ENCODE measurements at places on chromosomes 16 and 17. TPM values are rescaled to one million over a fixed set of nuclear protein-coding genes. Genes with fewer than 3 reads are reported as not detected.
A peak's percentile ranks its signal among the peaks of the same experiment; 100 is the strongest.

DNA sequence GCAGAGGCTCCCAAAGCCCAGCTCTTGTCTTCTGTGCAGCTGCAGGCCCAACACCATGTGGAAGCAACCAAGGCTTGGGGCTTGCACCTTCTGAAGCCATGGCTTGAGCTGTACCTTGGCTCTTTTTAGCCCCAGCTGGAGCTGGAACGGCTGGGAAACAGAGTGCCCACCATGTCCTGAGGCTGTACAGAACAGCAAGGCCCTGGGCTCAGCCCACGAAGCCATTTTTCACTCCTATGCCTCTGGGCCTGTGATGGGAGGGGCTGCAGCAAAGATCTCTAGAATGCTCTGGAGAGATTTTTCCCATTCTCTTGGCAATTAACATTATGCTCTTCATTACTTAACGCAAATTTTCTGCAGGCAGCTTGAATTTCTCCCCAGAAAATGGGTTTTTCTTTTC lies 68.1 kb downstream of the CDRT15 start:
- DNase-seq, result no peak

DNA sequence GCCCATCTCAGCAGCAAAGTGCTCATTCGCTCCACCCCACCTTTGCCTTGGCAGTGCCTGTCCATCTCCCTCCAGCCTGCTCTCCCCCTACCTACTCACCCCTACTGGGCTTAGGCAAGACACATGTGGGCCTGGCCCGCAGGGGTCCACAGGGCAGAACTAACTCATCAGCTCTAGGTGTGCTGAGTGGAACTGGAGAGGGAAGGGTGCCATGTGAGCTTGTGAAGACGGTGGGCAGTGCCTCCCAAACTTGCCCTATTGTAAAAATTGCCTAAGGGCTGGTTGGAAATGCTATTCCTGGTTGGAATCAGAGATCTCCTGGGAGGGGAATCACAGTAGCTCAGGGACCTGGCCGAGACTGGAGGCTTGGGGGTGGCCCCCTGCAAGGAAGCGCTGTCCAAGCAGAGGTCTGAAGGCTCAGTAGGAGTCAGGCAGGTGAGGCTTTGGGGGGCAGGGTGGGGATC lies 29.1 kb upstream of the TNS4 start:
- DNase-seq, result no peak

GRCh38 chr17:74410001-74410443 lies 21.9 kb upstream of the GPRC5C start:
- no peak for DNase-seq

DNA sequence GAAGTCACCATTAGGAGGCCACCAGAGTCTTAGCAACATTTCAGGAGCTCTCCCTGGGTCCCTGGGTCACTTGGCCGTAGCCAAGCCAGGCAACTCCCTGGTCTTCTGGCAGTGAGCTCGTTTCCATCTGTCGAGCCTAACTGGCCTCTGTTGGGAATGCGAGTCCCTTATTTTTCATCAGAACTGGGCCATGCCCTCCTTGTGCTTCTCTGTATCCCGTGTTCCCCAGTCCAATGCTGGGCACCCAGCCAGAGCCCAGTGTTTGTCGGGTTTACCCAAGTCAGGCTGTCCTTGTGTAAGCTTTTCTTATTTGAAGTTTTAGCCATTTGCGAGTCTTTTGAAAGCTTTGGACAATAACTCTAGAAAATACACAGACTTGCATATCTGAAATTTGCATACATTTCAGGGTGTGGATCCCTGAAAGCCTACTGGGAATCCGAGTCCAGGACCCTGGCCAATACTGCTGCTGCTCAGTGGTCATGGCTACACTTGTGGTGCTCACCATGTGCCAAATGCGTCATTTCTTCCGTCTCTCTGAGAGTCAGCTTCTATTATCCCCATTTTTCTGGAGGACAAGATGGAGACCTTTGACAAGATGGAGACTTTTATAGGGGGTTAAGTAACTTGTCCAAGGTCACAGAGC lies 81.6 kb upstream of the LGALS9 start:
- no peak for DNase-seq

DNA sequence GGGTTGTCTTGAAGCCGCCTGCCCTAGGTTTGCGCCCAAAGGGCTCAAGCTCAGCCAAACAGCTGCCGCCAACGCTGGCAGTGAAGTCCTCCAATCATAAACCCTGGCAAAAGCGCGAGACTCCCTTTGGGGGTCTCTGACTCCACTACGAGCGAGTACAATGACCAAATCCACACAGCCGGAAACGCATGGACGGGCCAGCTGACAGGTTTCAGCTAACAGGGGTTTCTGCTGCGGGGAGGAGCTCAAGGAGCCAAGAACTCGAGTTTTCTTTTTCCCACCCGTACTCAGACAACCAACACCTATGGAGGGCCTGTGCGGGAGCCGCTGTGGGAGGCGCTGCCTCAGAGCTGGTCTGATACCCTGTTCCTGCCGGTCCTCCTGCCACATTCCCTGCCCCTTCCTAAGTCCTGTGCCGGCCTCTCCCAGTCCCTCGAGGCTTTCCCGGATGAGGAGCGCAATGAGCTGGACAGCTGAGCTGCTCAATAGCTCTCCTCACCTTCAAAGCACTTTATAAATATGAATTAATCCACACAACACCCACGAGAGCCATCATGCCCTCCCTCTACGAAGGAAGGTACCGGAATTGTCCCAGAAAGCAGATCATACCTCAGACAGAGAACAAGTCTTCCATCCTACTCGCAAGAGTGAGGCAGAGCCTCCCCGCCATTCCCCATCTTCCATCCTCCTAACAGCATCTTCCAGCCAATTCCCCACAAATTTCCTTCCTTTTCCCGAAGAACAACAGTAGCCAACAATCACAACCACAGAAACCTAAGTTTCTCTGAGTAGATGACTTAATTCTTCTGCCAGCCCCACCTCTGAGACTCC lies 6.1 kb downstream of the ABR start:
- DNase-seq, result no peak

- no peak for DNase-seq
Observed at GRCh38 chr17:22704674-22705073, 1012.4 kb downstream of the KCNJ18 start.

GRCh38 chr17:50807675-50808074 lies 27.7 kb upstream of the WFIKKN2 start:
- no peak for DNase-seq

DNA sequence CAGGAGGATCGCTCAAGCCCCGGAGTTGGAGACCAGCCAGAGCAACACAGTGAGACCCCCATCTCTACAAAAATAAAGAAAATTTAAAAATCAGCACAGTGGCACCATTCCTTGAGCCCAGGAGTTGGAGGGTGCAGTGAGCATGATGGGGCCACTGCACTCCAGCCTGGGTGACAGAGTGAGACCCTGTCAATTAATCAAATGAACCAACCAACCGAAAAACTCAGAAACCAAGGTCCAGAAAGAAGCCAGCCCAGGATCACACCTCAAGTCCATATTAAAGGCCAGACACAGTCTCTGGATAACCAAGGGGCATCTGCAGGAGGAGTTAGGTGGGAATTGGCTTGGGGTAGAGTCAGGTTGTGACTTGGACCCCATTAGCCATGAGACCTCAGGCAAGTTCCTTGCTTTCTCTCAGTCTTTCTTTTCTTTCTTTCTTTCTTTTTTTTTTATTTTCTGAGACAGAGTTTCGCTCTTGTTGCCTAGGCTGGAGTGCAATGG lies 2.4 kb downstream of the HSD17B1 start:
- DNase-seq, result no peak

GRCh38 chr17:78351449-78352006 lies 8.3 kb downstream of the SOCS3 start:
- peak; percentile 93 for DNase-seq

GRCh38 chr17:66776999-66777688 lies 57.8 kb upstream of the CACNG5 start:
- DNase-seq, result no peak

DNA sequence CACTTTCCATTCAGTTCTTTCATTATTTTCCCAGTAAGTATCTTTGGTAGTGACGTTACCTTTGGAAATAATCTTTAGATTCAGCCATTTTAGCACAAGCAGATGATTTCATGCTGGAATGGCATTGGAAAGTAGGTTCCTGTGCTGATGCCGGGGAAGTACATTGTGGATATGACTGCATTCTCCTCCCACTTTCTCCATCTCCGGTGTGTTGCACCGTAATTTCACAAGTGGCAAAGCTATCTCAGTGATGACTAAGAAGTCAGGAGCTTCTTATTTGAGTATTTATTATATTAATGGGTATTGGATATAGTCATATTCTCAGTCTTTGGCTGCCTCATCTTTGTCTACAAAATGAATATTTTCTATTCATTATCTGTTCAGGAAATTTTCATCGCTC lies 69.8 kb downstream of the MRTFB start:
- no peak for DNase-seq

TMEM170A gene
- 46.7 TPM for total RNA-seq

MT1G gene
- total RNA-seq, result 83.8 TPM

CD68 gene
- 41.4 TPM for total RNA-seq

PABPN1L gene
- total RNA-seq, result not detected

CTRB1 gene
- total RNA-seq, result 0.67 TPM

GP1BA gene
- not detected for total RNA-seq
